ENCODE measurements at places on chromosomes 7 and 10. TPM values are rescaled to one million over a fixed set of nuclear protein-coding genes. Genes with fewer than 3 reads are reported as not detected.

- H3K4me3 ChIP-seq: no peak overlapping the region
- H3K27ac ChIP-seq: peak overlapping the region; percentile 71
- no peak for DNase-seq
These were observed 46.3 kb downstream of the PDK4 start for GRCh38 chr7:95549818-95550529.

GRCh38 chr7:6090738-6091505 is 59.7 kb downstream of the ANKRD61 start:
- no peaks in the 10 kb centered on the region for H3K36me3 ChIP-seq
- no peak overlapping the region for H3K4me3 ChIP-seq
- no peaks in the 10 kb centered on the region for H3K27me3 ChIP-seq
- H3K27ac ChIP-seq: no peak overlapping the region
- no peaks in the 10 kb centered on the region for H3K4me1 ChIP-seq
- DNase-seq: no peak

GRCh38 chr10:44044549-44044948 is 340.3 kb downstream of the CXCL12 start:
- H3K27ac ChIP-seq: peak overlapping the region; percentile 40
- no peaks in the 10 kb centered on the region for H3K27me3 ChIP-seq
- H3K36me3 ChIP-seq: no peaks in the 10 kb centered on the region
- H3K4me3 ChIP-seq: no peak overlapping the region

- H3K4me3 ChIP-seq: no peak overlapping the region
- H3K4me1 ChIP-seq: peaks cover under 1% of the 10 kb centered on the region
- peaks cover 62% of the 10 kb centered on the region for H3K36me3 ChIP-seq
- H3K27me3 ChIP-seq: no peaks in the 10 kb centered on the region
- DNase-seq: no peak
- no peak overlapping the region for H3K27ac ChIP-seq
These were observed 8.1 kb downstream of the ZNF746 start for GRCh38 chr7:149489391-149490024.

- DNase-seq: no peak
- H3K36me3 ChIP-seq: no peaks in the 10 kb centered on the region
- H3K27ac ChIP-seq: peak overlapping the region; percentile 42
- peaks cover 22% of the 10 kb centered on the region for H3K4me1 ChIP-seq
- H3K27me3 ChIP-seq: no peaks in the 10 kb centered on the region
These were observed 53.1 kb upstream of the KDM7A start for GRCh38 chr7:140229591-140230515.

GRCh38 chr10:71625445-71626175 is 94.0 kb downstream of the C10orf105 start:
- no peaks in the 10 kb centered on the region for H3K27me3 ChIP-seq
- peaks cover 10% of the 10 kb centered on the region for H3K4me1 ChIP-seq
- no peak overlapping the region for H3K27ac ChIP-seq

- H3K4me3 ChIP-seq: no peak overlapping the region
- H3K4me1 ChIP-seq: peaks cover 5% of the 10 kb centered on the region
- DNase-seq: no peak
- H3K36me3 ChIP-seq: no peaks in the 10 kb centered on the region
These were observed 12.2 kb downstream of the PANK1 start for GRCh38 chr10:89632824-89633223.

GRCh38 chr10:122640921-122641320 is 58.7 kb downstream of the C10orf120 start:
- H3K27me3 ChIP-seq: no peaks in the 10 kb centered on the region
- H3K4me3 ChIP-seq: no peak overlapping the region
- no peak overlapping the region for H3K27ac ChIP-seq
- no peaks in the 10 kb centered on the region for H3K36me3 ChIP-seq
- no peak for DNase-seq

GRCh38 chr7:20279979-20280378 is 50.7 kb upstream of the ITGB8 start:
- H3K4me1 ChIP-seq: no peaks in the 10 kb centered on the region
- DNase-seq: no peak
- no peak overlapping the region for H3K27ac ChIP-seq
- H3K4me3 ChIP-seq: no peak overlapping the region

DNA sequence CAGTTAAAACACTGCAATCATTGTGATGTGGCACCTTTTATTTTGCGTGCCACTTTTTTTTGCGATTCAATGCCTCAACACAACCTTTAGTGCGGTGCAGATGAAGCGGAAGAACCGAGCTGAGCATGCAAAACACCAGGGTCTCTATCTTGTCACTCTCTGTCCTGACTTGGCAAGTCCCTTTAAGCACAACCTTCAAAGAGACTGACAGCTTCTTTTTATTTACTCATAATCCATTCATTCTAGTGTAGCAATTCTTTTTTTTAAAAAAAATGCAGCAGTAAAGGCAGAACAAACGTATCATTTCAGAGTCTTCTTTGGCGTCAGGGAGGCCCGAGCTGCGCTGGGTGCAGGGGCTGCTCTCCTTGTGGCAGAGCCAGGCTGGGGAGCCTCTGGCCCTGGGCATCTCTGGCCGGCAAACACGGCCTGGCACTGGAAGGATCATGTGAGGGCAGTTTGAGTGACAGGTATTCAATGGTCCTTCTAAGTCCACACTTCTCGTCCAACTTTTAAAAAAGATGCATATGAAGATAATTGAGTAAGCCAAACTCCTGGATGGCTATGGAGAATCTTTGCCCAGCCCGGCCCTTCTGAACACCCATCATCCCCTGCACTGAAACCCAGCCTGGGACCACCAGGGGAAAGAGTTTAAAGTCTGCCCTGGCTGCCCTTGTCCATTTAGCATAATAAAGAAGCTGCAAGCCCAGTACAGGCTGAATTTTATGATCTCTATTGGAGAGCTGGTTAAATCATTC is 3.9 kb downstream of the PTF1A start:
- no peaks in the 10 kb centered on the region for H3K36me3 ChIP-seq
- peaks cover 14% of the 10 kb centered on the region for H3K4me1 ChIP-seq
- no peak overlapping the region for H3K27ac ChIP-seq
- H3K27me3 ChIP-seq: peaks cover 15% of the 10 kb centered on the region
- DNase-seq: no peak
- H3K4me3 ChIP-seq: no peak overlapping the region

DNA sequence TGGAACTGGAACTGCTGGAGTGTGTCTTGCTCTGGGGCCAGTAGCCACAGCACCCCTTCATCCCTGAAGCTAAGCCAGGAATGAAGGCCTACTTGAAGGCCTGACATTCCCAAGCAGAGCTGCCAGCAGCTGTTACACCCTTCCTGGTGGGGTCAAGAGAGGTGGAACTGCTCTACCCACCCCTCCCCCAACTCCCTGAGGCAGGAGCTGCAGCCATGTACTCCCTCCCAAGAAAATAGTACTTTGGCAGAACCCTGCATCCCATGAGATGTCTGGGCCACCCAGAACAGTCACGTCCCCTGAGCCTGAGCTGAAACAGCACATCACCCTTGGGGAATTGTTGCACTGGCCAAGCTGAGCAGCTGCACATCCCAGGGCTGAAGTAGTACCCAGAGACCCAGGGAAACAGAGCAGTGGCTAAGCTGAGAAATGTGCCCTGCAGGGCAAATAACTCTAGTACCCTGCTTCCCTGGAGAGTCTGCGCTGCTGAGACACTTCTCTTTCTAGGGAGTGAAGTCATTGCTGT is 63.4 kb upstream of the PLA2G12B start:
- H3K27ac ChIP-seq: no peak overlapping the region
- H3K4me3 ChIP-seq: no peak overlapping the region
- no peaks in the 10 kb centered on the region for H3K27me3 ChIP-seq
- H3K4me1 ChIP-seq: no peaks in the 10 kb centered on the region
- no peak for DNase-seq
- peaks cover 8% of the 10 kb centered on the region for H3K36me3 ChIP-seq

- H3K36me3 ChIP-seq: no peaks in the 10 kb centered on the region
- H3K4me3 ChIP-seq: no peak overlapping the region
- no peaks in the 10 kb centered on the region for H3K4me1 ChIP-seq
- H3K27ac ChIP-seq: no peak overlapping the region
These were observed 259.7 kb downstream of the ADARB2 start for GRCh38 chr10:1477578-1477977.

- no peaks in the 10 kb centered on the region for H3K27me3 ChIP-seq
These were observed 19.6 kb upstream of the GIMAP2 start for GRCh38 chr7:150665896-150666295.

DNA sequence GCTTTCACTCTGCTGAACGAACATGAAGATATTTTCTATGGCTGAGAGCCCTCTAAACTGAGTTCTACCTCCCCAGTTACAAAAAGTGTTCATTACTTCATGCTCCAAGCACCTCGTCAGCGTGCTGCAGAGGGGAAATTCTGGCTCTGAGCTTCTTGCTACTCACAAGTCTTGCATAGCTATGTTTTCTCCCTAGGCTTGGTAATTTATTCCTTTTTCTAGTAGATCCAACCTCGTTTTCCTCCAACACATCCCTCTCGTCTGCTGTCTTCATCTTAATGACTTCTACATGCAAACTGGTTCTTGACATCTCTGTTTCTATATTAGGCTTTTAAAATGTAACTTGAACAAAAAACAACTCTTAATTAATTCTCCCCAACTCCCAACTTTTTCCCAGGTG is 1034.5 kb downstream of the REEP3 start:
- DNase-seq: no peak
- no peaks in the 10 kb centered on the region for H3K27me3 ChIP-seq
- no peak overlapping the region for H3K27ac ChIP-seq
- H3K36me3 ChIP-seq: no peaks in the 10 kb centered on the region
- no peaks in the 10 kb centered on the region for H3K4me1 ChIP-seq
- no peak overlapping the region for H3K4me3 ChIP-seq

- no peaks in the 10 kb centered on the region for H3K4me1 ChIP-seq
- no peaks in the 10 kb centered on the region for H3K36me3 ChIP-seq
- no peak overlapping the region for H3K4me3 ChIP-seq
- no peaks in the 10 kb centered on the region for H3K27me3 ChIP-seq
- H3K27ac ChIP-seq: no peak overlapping the region
These were observed 231.9 kb upstream of the GRM3 start for GRCh38 chr7:86411814-86412213.

DNA sequence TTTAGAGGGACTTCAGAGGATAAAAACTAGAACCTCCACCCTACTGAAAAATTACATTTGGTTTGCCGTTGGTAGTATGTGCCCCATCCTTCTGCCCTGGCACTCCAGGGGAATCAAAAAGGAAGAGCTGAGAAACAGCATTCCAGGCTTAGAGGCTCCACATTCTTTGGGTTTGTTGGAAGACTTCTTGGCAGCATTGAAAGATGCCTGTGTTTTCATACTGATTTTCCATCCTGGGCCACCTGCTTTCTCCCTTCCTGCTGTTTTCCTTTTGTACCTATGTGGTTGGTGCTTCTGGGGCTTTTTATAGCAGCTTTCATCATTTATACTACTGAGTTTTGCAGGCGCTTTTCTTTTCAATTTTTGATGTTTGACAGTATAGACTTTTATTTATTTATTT is 61.7 kb downstream of the AUTS2 start:
- no peaks in the 10 kb centered on the region for H3K4me1 ChIP-seq
- no peak overlapping the region for H3K4me3 ChIP-seq
- H3K27me3 ChIP-seq: no peaks in the 10 kb centered on the region
- H3K36me3 ChIP-seq: no peaks in the 10 kb centered on the region

GRCh38 chr10:44070282-44070681 is 314.6 kb downstream of the CXCL12 start:
- no peaks in the 10 kb centered on the region for H3K27me3 ChIP-seq
- no peak for DNase-seq
- H3K4me1 ChIP-seq: peaks cover 30% of the 10 kb centered on the region
- no peak overlapping the region for H3K4me3 ChIP-seq

GRCh38 chr7:24882989-24883621 is 96.9 kb downstream of the OSBPL3 start:
- no peaks in the 10 kb centered on the region for H3K36me3 ChIP-seq
- DNase-seq: no peak
- H3K27me3 ChIP-seq: peaks cover 4% of the 10 kb centered on the region
- H3K4me3 ChIP-seq: no peak overlapping the region
- H3K27ac ChIP-seq: no peak overlapping the region
- no peaks in the 10 kb centered on the region for H3K4me1 ChIP-seq

GRCh38 chr7:22576612-22577469 is 76.9 kb upstream of the STEAP1B start:
- no peak for DNase-seq
- H3K27ac ChIP-seq: peak overlapping the region; percentile 69
- H3K4me3 ChIP-seq: no peak overlapping the region
- H3K4me1 ChIP-seq: peaks cover 13% of the 10 kb centered on the region
- H3K27me3 ChIP-seq: no peaks in the 10 kb centered on the region

- no peak for DNase-seq
- H3K27me3 ChIP-seq: no peaks in the 10 kb centered on the region
- no peak overlapping the region for H3K4me3 ChIP-seq
- H3K36me3 ChIP-seq: no peaks in the 10 kb centered on the region
- H3K27ac ChIP-seq: no peak overlapping the region
These were observed 266.7 kb upstream of the INHBA start for GRCh38 chr7:41969561-41970105.

DNA sequence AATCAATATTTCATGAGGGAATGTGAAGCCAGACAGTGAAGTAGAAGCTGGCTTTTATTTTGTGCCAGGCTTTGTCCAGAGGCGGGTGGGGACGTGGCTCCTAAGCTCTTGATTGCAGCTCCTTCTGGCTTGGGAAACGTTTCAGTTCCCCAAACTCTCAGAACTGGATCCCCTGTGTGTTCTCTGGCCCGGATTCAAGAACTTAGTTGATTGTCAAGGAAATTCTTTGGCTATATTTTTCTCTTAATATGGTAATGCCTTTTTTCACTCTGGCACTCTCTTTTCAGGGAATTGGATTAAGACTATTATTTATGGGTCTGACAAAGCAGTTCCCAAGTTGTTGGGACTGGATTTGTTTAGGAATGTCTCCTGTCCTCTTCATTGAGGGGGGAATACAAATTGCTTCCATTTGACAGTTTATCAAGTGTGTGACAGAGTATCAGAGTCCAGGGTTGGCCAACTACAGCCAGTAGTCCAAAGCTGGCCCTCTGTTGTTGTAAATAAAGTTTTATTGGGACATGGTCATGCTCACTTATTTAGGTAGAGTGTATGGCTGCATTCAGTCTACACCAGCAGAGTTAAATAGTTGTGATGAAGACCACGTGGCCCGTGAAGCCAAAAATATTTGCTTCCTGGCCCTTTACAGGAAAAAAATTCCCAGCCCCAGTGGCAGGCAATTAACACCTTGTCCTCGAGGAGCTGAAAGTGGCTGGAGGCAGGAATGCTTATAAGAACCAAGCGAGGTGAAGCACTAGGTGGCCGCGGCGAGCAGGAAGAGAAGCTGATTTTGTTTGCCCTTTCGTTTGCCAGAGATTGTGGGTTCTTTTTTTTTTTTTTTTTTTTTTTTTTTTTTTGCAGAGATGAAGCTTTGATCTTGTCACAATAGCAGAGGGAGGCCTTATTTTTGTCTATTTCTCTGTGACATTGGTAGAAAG is 34.3 kb downstream of the HTRA1 start:
- H3K27me3 ChIP-seq: no peaks in the 10 kb centered on the region
- H3K36me3 ChIP-seq: peaks cover 4% of the 10 kb centered on the region
- DNase-seq: no peak
- H3K27ac ChIP-seq: no peak overlapping the region
- no peak overlapping the region for H3K4me3 ChIP-seq
- H3K4me1 ChIP-seq: no peaks in the 10 kb centered on the region

The SCART1 gene
- 1.0 TPM for total RNA-seq

The EIF4EBP2 gene
- 70.0 TPM for total RNA-seq

The PCBD1 gene
- total RNA-seq: 99.8 TPM

The PRSS37 gene
- not detected for total RNA-seq

The BLVRA gene
- total RNA-seq: 23.5 TPM

The VAX1 gene
- total RNA-seq: not detected

The PRTFDC1 gene
- 1.1 TPM for total RNA-seq

The SPDYE2 gene
- not detected for total RNA-seq

The FKBP6 gene
- not detected for total RNA-seq

The LRIT1 gene
- not detected for total RNA-seq

The OR6V1 gene
- total RNA-seq: not detected

The SLC18A3 gene
- not detected for total RNA-seq

The PAX4 gene
- total RNA-seq: not detected

The CALCR gene
- 0.19 TPM for total RNA-seq

The LIPF gene
- total RNA-seq: not detected

The NAMPT gene
- total RNA-seq: 444 TPM

The ASB10 gene
- not detected for total RNA-seq
